ENCODE measurements at places on chromosomes 13 and 19. TPM values are rescaled to one million over a fixed set of nuclear protein-coding genes. Genes with fewer than 3 reads are reported as not detected.

SMIM44 gene
- total RNA-seq = not detected

- DNase-seq = no peak
Measured at GRCh38 chr19:55369653-55370304, 484 bp downstream of the IL11 start.

- peak; percentile 33 for DNase-seq
Measured at GRCh38 chr19:8310342-8311055, 2.3 kb upstream of the CD320 start.

IGFLR1 gene
- total RNA-seq = 8.4 TPM

ZNF534 gene
- not detected for total RNA-seq

GRCh38 chr19:24057144-24057543 lies 29.8 kb upstream of the ZNF254 start:
- DNase-seq = no peak

SLC17A7 gene
- total RNA-seq = 2.3 TPM

DNA sequence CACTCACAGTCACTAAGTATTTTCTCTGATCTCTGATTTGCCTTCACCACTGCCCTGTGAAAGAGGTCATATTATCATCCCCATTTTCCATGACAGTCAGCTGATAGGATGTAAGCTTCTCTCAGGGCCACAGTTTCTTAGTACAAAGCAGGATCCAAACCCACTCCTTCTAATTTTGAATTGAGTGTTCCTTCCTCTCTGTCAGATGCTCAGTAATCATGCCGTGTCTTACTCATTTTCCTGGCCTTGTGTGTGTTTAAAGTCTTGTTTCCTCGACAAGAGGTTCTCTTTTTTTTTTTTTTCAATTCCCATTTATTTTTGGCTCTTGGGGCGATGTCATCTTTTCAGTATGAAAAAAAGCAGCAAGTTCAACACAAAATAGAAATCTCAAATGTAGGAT lies 72.3 kb downstream of the NAA16 start:
- DNase-seq = no peak

KCNN4 gene
- 1.0 TPM for total RNA-seq

NLRP7 gene
- 0.96 TPM for total RNA-seq

GRCh38 chr13:97407540-97407939 lies 26.4 kb upstream of the RAP2A start:
- DNase-seq = no peak

ELANE gene
- not detected for total RNA-seq

SPACA4 gene
- total RNA-seq = not detected

DHDH gene
- 2.2 TPM for total RNA-seq

SLC10A2 gene
- total RNA-seq = not detected

NECTIN2 gene
- 184 TPM for total RNA-seq

DNA sequence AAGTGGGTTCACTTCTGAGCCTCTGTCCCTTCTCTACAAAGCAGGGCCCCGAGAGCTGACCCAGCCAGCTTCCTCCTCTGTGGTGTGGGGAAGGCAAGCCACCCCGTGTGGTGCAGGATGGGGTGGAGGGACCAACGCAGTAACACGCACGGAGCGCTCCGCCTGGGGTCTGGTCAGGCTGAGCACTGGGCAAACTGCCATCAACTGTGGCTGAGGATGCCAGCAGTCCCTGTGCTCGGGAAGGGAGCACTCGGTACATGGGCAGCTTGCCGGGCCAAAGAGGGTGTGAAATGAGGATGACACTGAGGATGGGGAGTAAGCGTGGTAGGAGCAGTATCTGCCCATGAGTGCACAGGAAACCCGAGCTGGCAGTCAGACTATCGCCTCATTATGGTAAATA lies 7.6 kb upstream of the GMIP start:
- DNase-seq = no peak

GRCh38 chr19:42693760-42694350 lies 46.4 kb downstream of the PSG3 start:
- DNase-seq = no peak

- no peak for DNase-seq
Measured at GRCh38 chr13:99383946-99384345, 76.7 kb upstream of the GPR183 start.

Data from H1 (cell line).